ENCODE measurements at places on chromosomes 4 and X.
A peak's percentile ranks its signal among the peaks of the same experiment; 100 is the strongest.

- no peak for DNase-seq
These were observed 16.2 kb downstream of the NELFA start for GRCh38 chr4:1992468-1993168.

- DNase-seq = no peak
These were observed 128.3 kb downstream of the PJA1 start for GRCh38 chrX:69036674-69037573.

DNA sequence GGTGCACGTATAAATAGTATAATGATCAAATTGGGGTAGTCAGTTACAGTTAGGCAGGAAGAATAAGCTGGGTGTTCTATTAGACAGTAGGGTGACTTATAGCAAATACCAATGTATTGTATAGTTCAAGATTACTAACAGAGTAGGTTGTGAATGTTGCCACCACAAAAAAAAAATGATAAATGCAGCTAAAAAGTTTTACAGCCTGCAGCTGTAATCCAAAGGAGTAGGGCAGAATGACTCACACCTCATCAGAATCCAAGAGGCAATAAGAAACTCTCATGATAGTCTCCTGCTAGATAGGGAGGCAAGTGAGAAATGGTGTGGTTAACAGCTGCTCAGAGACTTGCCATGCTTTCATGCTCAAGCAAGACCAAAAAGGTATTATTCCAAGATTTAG is 19.6 kb upstream of the TCEAL4 start:
- DNase-seq = no peak

DNA sequence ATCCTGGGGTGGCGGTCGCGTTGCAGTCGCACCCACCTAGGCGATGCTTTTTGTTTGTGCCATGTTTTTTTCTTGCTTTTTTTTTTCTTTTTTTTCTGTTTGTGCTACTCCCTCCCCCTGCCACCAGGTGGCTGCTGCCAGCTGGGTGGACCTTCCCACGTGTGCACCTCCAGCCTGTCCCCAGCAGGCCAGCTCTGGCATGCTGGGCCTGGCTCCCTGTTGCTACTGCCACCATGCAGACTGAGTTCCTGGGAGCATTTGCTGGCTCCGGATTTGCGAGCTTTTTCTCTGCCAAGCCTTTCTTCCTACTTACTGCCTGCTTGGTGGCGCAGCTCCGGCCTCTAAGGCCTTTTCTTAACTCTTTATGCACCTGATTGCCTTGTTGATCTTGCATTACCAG is 161.2 kb upstream of the WDFY3 start:
- DNase-seq = peak; percentile 31

DNA sequence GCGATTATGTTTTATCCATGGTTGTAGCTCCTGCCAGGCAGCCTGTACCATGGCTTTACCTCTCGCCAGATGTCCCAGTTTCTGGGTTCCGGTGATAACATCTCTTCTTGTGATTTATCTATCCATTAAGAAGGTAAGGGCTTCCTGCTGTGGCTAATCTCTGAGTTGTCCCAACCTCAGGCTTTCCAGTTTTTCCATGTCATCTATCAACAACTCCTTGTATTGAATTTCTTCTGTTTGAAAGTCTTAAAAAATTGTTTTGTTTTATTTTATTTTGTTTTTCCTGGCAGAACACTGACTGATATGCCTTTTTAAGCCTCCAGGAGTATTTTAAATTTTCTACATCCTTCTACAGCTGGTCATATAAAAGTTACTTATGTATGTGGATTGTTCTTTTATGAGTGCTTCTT is 241.9 kb downstream of the ANTXR2 start:
- DNase-seq = no peak

DNA sequence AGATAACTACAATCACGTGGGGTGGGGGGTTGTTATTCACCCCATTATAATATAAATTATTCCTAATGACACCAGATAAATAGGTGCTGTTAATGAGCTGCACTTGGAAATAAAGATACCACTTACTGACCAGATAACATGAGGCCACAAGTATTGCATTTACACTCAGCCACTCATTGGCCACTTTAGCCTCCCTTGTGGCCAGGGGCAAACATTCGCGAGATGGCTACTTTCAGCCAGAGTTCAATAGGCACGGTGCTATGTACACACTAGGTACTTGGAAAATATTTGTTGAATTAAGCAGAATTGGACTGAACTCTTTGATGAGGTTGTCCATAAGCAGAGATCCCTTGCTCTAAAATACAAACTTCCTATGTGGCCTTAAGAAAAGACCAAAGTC is 713.7 kb upstream of the TENM3 start:
- no peak for DNase-seq

DNA sequence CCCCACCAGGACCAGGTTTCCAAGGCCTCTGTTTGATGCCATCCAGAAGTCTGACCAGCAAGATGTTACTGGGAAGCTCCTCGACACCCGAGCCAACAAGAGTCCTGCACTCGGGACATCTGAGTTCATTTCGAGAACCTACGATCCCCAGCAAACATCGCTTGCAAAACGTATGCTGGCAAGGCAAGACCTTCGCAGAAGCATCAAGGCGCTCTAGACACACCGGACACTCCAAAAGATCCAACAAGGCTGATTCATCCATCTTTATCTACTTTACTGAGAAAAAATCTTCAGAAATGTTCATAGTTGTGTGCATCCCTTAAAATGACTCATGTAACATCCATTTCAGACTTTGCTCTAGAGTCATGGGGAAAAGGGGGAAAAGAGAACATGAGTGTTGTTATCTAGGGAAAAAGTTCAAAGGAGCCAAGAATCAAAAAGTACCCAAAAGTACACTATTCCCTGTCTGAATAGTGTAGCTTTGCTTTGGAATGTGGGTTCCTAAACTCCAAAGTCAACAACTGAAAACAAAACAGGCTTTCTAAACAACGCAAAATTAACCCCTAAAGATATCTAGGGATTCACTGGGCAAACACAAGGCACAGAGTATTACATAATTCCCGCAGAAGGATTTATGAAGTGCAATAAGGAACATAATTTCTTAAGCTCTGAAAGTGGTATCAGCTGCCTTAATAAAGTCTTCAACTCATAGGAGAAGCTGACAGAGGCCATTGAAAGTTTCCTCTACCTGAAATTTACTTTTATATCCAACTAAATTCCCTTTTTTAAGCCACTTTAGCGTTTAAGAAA is 1.6 kb downstream of the SH3RF1 start:
- DNase-seq = no peak

DNA sequence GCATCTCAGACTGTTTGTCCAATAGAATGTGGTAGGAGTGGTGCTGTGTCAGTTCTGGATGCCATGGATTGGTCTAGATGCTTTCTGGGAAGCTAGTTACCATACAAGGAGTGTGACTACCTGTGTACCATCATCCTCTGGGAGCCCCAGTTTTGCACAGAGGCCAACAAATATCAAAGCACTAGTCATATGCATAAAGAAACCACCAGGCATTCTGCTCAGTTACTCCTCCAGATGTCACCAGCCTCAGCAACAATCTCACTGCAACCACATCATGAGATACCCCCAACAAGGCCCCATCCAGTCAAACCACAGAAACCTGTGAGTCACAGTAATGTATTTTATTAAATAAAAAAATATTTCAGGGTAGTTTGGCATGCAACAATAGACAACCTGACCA is 435.8 kb upstream of the CPEB2 start:
- no peak for DNase-seq

DNA sequence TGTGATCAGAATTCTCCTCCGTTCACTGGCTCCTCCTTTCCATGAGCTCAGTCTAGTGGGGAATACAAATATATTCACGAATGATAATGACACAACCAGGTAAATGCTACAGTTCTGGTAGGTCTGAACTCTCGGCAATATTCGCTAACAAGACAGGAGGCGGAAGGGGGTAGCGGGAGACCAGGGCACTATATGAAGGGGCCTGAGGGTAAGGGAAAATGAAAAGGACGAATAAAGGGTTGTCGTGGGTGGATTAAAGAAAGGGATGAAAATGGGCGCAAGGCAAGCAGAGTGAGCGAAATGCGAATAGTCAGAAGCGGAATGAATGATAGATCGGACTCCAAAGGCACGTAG is 743 bp downstream of the NKAP start:
- DNase-seq = peak; percentile 5

DNA sequence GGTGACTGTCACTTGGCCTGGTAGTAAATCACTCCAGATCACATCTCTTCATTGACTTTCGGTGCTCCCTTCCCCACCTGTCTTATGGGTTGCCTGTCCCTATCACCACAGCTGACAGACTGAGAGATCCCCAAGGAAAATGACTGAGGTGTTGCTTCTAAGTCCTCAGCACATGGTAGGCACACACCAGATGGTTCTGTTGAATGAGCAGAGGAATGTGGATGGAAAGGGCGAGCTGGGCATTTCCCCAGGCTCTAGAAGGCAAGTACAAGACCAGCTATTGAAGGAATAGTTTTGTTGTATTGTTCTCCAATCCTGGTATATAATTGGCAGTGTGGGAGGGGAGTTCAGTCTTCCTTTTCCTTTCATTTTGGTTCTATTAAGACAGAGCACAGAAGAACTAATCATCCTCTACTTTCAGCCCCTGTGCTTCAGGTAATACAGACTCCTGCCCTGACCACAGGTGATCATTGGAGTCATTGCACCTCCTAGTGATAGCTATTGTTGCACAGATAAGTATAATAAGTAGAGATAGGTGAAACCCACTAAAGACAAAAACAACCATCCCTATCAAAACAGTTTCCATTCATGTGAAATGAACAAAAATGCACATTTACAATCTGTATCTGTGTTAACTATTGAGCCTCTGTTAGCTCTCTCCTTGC is 158.6 kb downstream of the TRAM1L1 start:
- no peak for DNase-seq

DNA sequence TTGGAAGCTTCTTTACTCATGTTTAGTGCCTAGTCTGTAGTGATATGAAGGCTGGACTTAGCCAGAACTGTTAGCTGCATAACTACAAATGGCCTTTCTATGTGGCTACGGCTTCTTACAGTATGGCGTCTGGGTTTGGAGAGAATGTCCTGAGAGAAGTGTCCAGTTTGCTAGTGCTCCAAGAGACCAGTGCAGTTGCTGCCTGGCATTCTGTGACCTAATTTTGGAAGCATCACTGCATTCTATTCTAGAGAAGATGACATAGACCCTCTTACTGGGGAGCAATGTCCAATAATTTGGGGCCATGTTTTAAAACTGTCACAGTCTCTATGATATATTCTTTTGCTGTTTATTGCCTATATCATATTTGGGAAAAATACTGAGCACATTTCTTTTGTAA is 74.2 kb downstream of the STAG2 start:
- DNase-seq = no peak

DNA sequence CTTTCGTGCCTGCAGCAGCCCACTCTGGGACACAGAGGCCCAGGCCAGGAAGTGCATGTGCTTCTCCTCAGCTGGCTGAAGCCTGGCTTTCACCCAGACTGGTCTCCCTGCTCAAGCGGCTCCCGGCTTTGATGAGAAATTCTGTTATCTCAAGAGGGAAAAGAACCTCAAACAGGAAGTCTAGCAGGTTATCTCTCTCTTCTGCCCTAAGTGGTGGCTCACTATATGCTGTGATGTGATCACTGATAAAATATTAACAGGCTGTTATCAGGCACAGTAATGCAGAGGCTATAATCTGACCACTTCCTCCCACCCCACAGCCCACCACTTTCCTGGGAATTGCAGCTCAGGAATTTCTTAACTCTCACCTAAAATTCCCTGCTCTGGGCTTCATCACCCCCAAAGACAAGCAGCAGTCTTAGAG is 13.3 kb downstream of the CLDN2 start:
- no peak for DNase-seq

DNA sequence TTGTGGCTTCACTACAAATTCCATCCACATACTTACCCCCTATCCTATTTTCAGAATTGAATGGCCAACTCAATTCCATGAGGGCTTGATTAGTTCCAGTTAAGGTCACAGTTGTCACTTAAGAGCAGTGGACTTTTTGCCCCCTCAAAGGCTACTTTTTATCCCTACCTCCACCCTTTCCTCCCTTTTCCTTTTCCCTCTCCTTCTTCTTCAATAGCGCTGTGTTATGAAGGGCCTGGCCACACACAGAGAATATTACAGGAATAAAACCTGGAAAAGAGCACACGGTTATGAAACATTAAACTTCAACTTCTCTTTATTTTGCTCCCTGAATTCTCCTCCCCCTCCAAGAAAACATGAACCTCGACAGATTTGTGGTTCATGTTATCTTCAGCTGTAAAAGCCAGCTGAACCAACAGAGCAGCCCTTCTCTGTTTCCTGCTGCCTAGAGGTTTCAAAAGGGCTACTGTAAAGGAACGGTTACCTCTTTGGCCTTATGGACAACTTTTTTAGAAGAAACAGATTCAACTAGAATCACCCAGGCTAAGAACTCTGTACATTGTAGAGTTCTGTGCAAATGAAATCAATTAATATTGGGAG is 87.0 kb upstream of the RPL34 start:
- no peak for DNase-seq

DNA sequence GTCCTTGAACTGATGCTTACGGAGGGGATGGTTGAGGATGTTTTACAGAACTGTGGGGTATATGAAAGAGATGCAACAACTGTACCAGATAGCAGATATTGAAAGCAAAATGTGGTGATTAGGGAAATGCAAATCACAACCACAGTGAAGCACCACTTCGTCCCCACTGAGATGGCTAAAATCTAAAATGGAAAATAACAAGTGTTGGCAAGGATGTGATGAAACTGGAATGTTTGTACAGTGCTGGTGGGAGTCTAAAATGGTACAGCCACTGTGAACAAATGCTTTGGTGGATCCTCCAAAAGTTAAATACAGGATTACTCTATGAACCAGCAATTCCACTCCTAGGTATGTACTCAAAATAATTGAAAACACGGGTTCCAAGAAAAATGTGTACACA is 22.9 kb downstream of the XG start:
- no peak for DNase-seq

DNA sequence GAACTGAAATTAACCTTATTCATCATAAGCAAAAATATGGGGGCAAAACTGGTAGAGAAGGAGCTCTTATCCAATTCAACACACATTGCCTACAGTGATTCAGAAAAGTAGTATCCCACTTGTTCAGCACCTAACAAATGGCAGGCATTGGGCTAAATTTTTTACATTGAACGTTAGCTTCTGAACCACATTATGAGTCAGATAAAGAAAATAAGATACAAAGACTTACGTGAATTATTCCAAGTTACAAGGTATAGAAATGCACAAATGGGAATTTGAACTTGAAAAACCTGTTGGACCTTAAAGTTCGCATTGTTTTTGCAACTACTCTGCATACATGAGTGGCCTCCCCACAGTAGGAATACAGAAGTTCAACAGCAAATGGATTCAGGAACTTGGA is 210.6 kb downstream of the LDB2 start:
- no peak for DNase-seq

GRCh38 chr4:28148221-28148620 is 1287.6 kb downstream of the STIM2 start:
- no peak for DNase-seq

- DNase-seq = no peak
These were observed 202.9 kb downstream of the TRAM1L1 start for GRCh38 chr4:116882503-116882902.

GRCh38 chr4:81453024-81453423 is 18.7 kb downstream of the RASGEF1B start:
- DNase-seq = no peak

- DNase-seq = no peak
These were observed 68.3 kb upstream of the SLC7A11 start for GRCh38 chr4:138310498-138310897.
